ENCODE measurements at places on chromosomes 5 and 9. TPM values are rescaled to one million over a fixed set of nuclear protein-coding genes. Genes with fewer than 3 reads are reported as not detected.

Gene ABLIM3
- polyA plus RNA-seq, result not detected

Gene SPATA31E1
- not detected for polyA plus RNA-seq

DNA sequence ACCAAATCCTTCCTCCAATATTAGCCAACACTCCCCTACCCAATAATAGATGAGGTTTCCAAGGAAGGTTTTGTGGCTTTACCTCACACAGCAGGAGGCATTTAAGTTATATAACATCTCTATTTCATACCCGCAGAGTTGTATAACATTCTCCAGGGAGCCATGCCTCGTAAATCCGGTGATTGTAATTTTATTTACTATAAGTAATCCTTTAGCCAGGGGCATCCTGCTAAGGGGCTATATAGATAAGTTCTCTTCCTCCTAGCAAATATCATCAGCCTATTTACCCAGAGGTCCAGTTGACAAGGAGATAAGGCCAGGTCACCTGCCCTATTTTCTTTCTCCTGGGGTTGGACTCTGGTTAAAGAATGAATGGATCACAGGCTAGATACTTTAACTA, 2051.0 kb downstream of the EFNA5 start:
- no peak overlapping the region for H3K27ac ChIP-seq
- H3K36me3 ChIP-seq, result no peaks in the 10 kb centered on the region
- no peak for DNase-seq
- no peaks in the 10 kb centered on the region for H3K27me3 ChIP-seq
- H3K4me3 ChIP-seq, result no peak overlapping the region
- H3K4me1 ChIP-seq, result no peaks in the 10 kb centered on the region

DNA sequence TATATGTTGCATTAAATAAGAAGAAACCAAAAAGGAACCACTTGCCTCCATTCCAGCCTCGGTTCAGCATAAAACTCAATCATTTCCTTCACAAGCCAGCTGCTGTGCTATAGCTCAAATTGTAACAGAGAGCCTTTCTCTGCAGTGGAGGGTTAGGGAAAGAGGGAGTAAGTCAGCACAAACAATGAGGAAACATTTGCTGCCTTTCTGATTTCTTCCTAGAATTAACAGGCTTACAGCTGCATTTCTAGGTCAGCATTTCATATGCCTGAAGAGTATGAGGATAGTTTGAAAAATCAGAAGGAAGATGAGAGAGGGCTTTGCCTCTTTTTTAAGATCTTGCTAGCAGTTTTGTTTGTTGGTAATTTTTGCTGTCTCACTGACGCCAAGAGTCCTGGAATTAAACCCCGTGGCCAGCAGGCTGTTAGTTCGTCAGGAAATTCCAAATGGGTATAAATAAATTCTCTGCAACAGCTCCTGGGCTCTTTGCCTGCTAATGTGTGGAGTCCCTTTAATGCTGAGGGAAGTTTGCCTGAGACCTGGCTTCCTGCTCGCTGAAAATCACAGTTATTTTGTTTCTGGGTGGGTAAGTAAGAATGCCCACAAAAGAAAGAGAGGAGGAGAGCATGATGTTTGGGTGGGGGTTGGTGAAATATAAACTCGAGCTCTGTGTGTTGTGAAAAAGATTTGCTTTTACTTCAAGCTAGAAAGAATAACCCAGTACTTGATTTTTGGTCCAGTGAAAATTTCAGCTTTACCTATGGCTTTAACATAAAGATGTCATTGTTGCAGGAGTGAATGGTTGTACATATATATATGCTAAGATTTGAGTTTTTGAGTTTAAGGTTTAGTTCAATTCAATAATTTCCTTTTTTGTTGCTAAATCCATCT, 148.1 kb upstream of the DMRT1 start:
- no peaks in the 10 kb centered on the region for H3K36me3 ChIP-seq
- H3K4me3 ChIP-seq, result no peak overlapping the region
- no peaks in the 10 kb centered on the region for H3K27me3 ChIP-seq
- DNase-seq, result no peak
- H3K27ac ChIP-seq, result no peak overlapping the region
- H3K4me1 ChIP-seq, result no peaks in the 10 kb centered on the region

- DNase-seq, result no peak
- H3K4me3 ChIP-seq, result no peak overlapping the region
- no peaks in the 10 kb centered on the region for H3K4me1 ChIP-seq
- H3K27me3 ChIP-seq, result no peaks in the 10 kb centered on the region
Observed at GRCh38 chr9:133629221-133630110, 6.7 kb upstream of the DBH start.

GRCh38 chr5:104223885-104224773, 661.5 kb upstream of the NUDT12 start:
- no peak overlapping the region for H3K4me3 ChIP-seq
- no peaks in the 10 kb centered on the region for H3K36me3 ChIP-seq
- H3K27ac ChIP-seq, result no peak overlapping the region

DNA sequence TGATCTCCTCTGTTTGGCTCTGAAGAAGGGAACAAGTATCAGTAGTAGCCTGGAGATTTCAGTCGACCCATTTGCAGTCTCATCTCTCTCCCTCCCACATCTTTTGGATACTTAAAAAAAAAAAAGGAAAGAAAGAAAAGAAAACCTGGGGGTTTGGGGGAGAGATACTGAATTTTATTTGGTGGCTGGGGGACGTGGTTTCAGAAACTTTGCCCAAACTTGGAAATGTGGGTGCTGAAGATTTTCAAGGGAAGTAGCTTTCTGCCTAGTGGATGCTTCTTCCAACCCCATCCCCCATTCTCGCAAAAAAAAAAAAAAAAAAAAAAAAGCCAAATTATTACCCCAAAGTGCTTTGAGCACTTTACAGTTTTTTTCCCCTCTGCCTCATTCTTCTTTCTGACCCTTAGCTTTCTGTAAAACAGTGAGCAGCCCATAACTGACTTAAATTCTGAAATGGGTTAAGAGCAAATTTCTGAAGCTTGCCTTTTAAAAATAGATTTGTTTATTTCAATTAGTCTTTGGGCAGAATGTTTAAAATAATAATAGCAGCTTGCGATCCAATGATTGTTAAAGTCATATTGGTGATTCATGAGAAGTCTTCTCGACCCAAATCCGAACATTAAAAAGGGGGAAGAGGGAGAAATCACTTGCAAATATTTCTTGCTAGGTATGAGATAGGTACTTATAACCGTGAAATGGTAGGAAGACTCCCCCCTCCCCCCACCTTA, 894 bp downstream of the FST start:
- H3K27me3 ChIP-seq, result peaks cover 23% of the 10 kb centered on the region
- H3K36me3 ChIP-seq, result no peaks in the 10 kb centered on the region
- no peak overlapping the region for H3K27ac ChIP-seq
